ENCODE measurements at places on chromosomes 12 and 14.

DNA sequence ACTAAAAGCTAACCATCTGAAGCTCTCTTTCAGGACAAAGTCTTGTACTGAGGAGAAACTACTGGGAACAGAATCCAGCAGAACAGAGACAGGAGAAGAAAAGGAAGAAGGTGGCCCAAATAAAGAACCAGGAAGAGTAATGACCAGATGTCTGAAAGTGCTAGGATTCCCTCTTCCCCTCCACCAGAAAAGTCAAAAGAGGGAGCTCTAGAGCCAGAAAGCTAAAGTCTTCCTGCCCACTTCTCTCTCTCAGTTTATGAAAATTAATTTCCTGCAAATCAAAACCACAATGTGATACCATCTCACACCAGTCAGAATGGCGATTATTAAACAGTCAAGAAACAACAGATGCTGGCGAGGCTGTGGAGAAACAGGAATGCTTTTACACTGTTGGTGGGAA is 47.2 kb downstream of the SPPL3 start:
- DNase-seq, result no peak

- no peak for DNase-seq
Measured at GRCh38 chr12:119994892-119995658, 6.0 kb downstream of the BICDL1 start.

DNA sequence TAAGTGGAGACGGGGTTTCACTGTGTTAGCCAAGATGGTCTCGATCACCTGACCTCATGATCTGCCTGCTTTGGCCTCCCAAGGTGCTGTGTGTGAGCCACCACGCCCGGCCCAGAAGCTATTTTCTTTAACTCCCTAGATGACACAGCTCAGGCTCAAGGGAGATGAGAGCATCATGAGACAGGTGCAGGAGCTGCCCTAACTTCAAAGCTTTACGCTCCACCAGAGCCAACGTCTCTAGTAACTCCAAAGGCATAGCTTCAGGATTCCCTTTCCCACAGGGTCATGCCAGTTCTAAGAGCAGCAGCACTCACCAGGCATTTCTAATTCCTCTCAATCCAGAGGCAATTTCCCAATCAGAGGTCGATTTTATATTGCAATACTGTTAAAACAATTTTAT is 21.0 kb downstream of the NDUFA12 start:
- no peak for DNase-seq

- DNase-seq, result no peak
Measured at GRCh38 chr12:108296945-108297344, 42.2 kb downstream of the CMKLR1 start.

DNA sequence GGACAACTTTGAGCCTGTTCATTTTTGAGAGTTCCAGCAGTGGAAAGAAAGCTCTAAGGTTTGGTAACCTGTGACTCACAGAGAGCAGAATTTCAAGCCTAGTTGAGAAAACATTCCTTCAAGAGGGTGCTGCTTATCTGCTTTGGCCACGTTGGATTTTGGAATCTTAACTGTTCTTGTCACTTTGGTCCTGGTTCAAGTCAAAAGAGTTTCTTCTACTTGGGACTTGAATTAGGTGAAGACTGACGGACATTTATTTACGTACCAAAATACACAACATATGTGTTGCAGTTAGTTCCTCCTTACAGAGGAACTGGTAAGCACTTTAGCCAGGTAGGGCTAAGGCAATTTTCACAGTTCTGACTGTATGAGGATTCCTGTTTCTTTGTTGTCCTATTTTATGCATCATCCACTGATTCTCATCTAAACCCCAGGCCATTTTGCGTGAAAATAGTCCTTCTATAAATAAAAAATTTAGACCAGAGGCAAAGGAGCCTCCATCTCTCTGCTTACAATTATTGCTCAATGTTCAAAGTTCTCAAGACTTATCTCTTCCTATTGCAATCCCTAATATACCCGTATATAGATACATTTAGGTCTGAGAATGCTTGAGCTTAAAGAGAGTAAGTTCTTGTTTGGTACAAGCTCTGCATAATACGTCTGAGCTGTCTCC is 580.9 kb downstream of the DIO2 start:
- DNase-seq, result no peak

DNA sequence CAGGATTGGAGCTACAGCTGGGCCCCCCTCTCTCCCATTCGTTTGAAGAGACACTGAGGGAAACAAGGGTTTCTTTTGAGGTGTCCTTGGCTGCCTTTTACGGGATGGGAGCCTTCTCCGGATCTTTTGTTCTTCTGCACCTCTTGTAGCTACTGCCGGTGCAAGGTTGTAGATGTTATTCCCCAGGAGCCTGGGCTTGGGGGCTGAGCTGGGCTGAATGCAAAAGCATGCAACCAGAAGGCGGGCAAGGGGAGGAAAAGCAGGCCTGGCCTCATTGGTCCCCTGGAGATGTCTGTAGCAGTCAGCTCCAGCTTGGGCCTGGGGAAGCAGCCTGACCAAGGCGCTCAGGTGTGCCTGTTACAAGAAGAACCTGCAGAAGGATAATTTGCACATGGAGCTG is 110.3 kb downstream of the GCH1 start:
- DNase-seq, result no peak

GRCh38 chr12:103707446-103707845 is 120.4 kb downstream of the STAB2 start:
- DNase-seq, result no peak

GRCh38 chr14:23725528-23725927 is 89.4 kb downstream of the DHRS2 start:
- no peak for DNase-seq

DNA sequence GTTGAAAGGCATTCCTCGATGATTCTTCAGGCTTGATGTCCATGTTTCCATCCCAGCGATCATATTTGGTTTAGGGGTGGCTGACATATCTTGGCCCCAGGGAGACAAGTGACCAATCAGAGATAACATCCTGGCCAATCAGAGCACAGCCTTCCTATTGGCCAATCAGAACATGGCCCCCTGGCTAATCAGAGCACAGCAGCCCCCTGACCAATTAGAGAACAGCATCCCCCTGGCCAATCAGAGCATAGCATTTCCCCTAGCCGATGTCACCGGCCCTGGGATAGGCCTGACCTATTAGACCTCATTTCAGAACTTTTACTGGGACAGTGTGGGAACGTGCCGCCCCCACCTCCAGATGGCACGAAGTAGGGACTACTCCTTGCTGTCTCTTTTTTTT is 182.2 kb downstream of the AACS start:
- DNase-seq, result no peak

DNA sequence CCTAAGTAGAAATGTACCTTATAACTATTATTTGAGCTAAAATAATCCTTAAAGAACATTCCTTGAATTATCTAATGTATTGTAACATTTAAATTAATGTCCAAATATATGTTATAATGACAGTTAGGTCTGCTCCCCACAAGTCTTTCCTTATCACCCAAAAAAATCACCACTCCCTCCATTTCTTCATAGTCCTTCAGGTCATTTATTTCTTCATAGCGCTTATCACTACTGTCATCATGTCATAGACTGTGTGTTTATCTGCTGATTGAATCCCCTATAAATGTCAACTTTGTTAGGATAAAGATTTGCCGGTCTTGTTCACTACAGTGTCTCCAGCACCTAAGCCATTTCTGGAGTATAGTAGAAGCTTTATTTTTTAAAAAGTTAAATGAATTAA is 12.0 kb downstream of the LUM start:
- no peak for DNase-seq

DNA sequence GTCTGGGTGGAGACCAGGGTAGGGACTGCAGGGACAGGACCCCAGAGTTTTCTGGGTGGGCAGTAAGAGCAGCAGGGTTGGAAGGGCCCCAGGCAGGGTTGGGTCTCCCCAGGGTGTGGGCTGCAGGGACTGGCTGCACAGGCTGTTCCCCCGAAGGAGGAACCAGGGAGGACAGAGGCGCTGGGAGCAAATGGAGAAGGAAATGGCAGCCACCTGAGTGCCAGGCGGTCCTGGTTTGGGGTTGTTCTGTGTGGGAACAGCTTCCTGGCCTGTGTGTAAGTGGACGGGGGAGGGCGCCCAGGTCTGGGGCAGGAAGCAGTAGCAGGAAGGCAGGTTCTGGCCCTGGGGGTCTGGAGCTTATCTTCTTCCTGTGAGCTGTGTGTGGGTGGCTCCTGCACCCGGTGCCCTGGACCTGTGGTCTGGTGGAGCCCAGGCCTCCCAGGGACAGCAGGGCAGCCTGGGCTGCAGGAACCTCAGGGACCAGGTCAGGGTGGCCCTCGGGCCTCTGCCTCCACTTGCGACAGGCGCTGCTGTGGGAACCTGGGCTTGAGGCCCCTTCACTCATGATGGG is 372.8 kb downstream of the TMEM121 start:
- DNase-seq, result no peak

DNA sequence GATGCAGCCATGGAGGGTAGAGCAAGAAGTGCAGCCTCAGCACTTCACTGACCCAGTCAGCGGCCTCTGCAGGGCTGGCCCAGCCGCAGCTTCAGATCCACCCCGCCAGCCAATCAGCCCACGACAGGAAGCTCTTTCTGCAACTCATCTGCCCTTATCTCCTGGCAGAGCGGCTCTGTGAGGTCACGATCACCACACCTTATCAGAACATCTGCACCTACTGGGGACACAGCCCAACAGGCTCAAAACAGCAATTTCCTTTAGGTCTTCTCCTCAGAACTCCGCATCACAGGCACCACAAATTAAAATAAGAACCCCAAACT is 287.3 kb downstream of the BCL11B start:
- no peak for DNase-seq

GRCh38 chr12:123391546-123392343 is 7.8 kb downstream of the KMT5A start:
- DNase-seq, result no peak

DNA sequence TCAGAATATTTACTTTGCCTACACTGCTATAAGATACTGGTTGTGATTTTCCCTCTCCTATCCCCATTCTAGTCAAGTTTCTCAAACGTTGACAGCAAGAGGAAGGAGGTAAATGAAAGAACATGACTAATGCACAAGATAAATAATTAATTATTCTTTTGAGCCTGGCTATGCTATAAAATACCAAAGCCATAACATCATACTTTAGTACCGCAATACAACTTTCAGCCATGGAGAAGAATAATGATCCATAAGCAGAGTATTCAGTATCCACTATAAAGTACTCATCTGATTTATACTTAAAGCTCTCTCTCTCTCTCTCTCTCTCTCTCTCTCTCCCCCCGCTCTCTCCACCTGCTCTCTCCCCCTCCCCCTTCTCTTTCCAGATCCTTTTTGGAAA is 41.3 kb downstream of the TDG start:
- no peak for DNase-seq

DNA sequence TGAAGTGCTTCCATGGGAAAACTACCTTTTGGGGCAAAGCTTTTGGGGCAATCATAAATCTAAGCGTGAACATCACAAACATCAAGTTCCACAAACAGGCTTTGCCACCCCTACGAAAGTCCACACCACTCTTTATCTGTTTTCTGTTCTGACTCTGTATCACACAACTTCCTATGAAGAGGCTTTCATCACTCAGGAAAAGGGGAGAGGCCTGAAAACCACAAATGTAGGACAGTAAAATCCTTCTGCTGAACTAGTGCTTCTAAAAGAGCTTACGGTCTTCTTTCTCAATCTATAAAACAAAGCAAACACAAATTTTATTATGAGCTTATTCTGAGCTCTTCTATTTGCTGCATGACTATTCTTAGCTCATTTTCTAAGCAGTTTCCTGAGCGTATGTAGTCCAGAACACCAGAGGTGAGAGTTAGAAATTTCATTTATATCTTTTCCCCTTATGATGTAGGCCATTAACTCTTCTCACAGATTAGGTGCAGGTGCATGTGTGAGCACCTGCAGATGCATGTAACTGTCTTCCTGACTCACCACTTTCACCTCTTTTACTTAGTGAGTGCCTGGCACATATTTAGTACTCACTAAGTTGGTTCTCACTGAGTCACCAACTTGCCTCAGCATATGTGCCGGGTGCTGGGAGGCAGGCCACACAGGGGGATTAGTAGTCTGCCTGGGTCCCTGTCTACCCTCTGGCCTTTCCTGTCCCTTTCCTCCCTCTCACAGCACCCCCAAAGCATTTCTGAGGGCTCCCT is 32.9 kb upstream of the SYCP3 start:
- DNase-seq, result no peak

GRCh38 chr12:108065069-108065468 is 64.0 kb upstream of the WSCD2 start:
- DNase-seq, result no peak

Measured in right forelimb (tissue), 1 donor.